ENCODE measurements at places on chromosomes 2 and 18. TPM values are rescaled to one million over a fixed set of nuclear protein-coding genes. Genes with fewer than 3 reads are reported as not detected.

- no peaks in the 10 kb centered on the region for H3K4me1 ChIP-seq
- no peak overlapping the region for H3K4me3 ChIP-seq
- peak; percentile 29 for DNase-seq
Measured at GRCh38 chr2:162926501-162926900, 87.9 kb upstream of the KCNH7 start.

SLC5A7 gene
- not detected for total RNA-seq

TM4SF20 gene
- total RNA-seq: not detected

DNA sequence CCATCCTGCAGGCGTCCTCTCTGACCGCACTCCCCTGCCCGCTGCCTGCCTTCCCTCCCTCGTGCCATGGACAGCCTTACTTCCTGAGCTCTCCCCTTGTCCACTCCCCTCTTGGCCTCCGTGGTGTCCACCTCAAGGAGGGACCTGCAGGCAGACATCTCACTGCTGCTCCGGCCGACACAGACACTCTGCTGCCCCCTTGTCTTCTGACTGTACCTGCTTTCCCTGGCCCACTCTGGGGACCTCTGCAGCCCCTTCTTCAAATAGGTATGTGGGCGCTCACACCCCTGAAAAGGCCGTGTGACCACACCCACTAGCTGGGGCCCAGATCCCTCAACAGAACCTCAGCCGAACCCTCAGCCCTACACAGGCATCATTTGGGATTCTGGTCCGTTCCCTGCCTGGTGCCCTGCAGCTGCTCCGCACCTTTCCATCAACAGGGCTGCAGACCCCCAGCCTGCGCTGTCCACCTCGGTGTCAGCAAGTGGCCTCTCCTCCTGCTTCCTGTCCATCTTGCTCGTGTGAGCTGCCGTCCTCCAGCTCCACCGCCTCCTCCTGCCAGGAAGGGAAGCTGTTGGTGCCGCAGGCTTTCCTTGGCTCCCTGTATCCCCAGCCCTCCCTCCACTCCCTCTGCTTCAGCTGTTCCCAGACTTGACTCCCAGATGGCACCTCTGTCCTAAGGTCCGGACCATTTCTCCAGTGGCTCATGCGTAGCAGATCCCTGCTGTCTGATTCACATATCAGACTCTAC is 94.1 kb downstream of the KLHL29 start:
- no peak overlapping the region for H3K27ac ChIP-seq
- no peaks in the 10 kb centered on the region for H3K27me3 ChIP-seq
- H3K4me3 ChIP-seq: no peak overlapping the region
- H3K36me3 ChIP-seq: no peaks in the 10 kb centered on the region
- no peak for DNase-seq
- no peaks in the 10 kb centered on the region for H3K4me1 ChIP-seq

- DNase-seq: no peak
- no peak overlapping the region for H3K4me3 ChIP-seq
- no peaks in the 10 kb centered on the region for H3K36me3 ChIP-seq
- no peak overlapping the region for H3K27ac ChIP-seq
- no peaks in the 10 kb centered on the region for H3K27me3 ChIP-seq
Measured at GRCh38 chr2:29329899-29330298, 214.7 kb downstream of the CLIP4 start.

DNA sequence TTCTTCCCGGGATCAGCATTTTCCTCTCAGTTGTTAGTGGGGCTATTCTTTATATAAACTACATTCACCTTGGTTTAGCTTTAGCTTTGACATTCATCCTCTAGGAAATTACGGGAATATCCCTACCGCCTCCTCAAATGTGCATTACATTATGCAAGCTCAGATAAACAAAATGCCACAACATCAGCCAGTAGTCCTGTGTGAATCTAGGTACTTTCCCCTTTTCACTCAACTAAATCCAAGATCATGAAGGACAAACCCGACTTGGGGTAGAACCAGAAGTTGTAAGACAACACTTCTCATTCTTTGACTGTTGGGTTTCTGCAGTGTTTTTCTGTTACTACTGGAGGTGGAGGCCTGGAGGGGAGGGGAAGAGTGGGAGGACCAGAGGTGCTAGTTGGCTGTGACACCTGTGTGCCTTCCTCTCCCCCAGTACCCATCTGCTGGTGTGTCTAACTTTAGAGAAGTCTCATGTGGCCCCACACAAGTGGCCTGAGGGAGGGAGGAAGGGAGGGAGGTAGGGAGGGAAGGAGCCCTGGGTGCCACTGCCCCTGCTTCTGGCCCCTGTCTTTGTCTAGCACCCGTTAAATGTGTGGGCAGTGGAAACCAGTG is 84.8 kb upstream of the BCL2L11 start:
- H3K4me1 ChIP-seq: no peaks in the 10 kb centered on the region
- H3K27me3 ChIP-seq: no peaks in the 10 kb centered on the region
- H3K4me3 ChIP-seq: no peak overlapping the region
- no peak for DNase-seq
- H3K36me3 ChIP-seq: no peaks in the 10 kb centered on the region
- no peak overlapping the region for H3K27ac ChIP-seq

LAMA1 gene
- total RNA-seq: 14.7 TPM

DNMT3A gene
- total RNA-seq: 8.2 TPM

- H3K36me3 ChIP-seq: no peaks in the 10 kb centered on the region
- H3K27ac ChIP-seq: no peak overlapping the region
- H3K4me1 ChIP-seq: no peaks in the 10 kb centered on the region
Measured at GRCh38 chr2:112794841-112795240, 10.5 kb upstream of the IL1A start.

CGREF1 gene
- total RNA-seq: 3.2 TPM

GRCh38 chr2:9423922-9424272 is 443 bp downstream of the CPSF3 start:
- no peaks in the 10 kb centered on the region for H3K36me3 ChIP-seq
- no peak for DNase-seq
- H3K4me3 ChIP-seq: peak overlapping the region; percentile 97
- no peaks in the 10 kb centered on the region for H3K27me3 ChIP-seq
- peak overlapping the region; percentile 88 for H3K27ac ChIP-seq

DNA sequence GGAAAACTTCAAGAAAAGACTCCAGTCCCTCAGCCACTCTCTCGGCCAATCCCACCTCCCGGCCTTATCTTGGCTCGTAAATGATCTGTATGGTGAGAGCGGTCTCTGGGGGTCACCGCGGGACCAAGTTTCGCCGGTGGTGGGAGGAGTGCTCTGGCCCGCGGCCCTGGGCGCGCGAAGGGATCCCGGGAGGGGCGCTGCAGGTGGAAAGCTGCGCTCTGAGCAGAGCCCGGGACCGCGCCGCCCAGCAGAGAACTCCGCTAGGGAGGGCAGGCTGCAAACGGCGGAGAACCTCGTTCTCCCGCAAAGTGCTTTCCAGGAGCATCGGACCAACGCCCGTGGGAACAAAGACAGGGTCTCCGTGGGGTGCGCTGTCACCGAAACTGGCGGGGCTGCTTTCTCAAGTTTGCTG is 622 bp downstream of the LRP2 start:
- peak overlapping the region; percentile 89 for H3K4me3 ChIP-seq
- H3K4me1 ChIP-seq: peaks cover 10% of the 10 kb centered on the region
- no peaks in the 10 kb centered on the region for H3K36me3 ChIP-seq
- peak overlapping the region; percentile 46 for H3K27ac ChIP-seq

GRB14 gene
- total RNA-seq: 4.6 TPM

Data from breast epithelium (tissue), 4 donors.